Naive B cell (primary cell): ENCODE measurements at places on chromosomes 4 and X. TPM values are rescaled to one million over a fixed set of nuclear protein-coding genes. Genes with fewer than 3 reads are reported as not detected.

The XAGE2 gene
- not detected for polyA plus RNA-seq

The S100P gene
- not detected for polyA plus RNA-seq

The GALNTL6 gene
- 0.09 TPM for polyA plus RNA-seq

The MED12 gene
- 10.9 TPM for polyA plus RNA-seq

The PPP2R2C gene
- not detected for polyA plus RNA-seq

The XG gene
- 2.8 TPM for polyA plus RNA-seq

The DCAF4L1 gene
- not detected for polyA plus RNA-seq

The FGF5 gene
- polyA plus RNA-seq: not detected

The CXCL8 gene
- polyA plus RNA-seq: 1.0 TPM

The PASD1 gene
- polyA plus RNA-seq: not detected

The MAGEA11 gene
- not detected for polyA plus RNA-seq

The PDHA2 gene
- not detected for polyA plus RNA-seq

The JAKMIP1 gene
- not detected for polyA plus RNA-seq

The CDKL2 gene
- not detected for polyA plus RNA-seq

The AREG gene
- 19.6 TPM for polyA plus RNA-seq

The SSX2B gene
- not detected for polyA plus RNA-seq

DNA sequence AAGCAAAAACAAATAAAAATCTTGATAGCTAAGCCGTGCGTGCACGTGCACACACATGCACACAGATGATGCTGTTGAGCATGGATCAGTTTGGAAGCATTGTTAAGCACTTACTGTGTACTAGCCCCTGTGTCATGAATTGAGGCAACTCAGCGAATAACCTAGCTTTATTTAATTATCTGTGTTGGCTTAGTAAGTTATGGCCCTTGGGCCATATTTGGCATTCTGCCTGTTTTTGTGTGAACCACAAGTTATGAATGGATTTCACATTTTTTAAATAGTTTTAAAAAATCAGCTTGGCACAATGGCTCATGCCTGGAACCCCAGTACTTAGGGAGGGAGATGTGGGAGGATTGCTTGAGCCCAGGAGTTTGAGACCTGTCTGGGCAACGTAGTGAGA, 113.6 kb upstream of the CBLL2 start:
- H3K4me1 ChIP-seq: no peaks in the 10 kb centered on the region
- DNase-seq: no peak
- H3K27ac ChIP-seq: no peak overlapping the region
- H3K36me3 ChIP-seq: no peaks in the 10 kb centered on the region

DNA sequence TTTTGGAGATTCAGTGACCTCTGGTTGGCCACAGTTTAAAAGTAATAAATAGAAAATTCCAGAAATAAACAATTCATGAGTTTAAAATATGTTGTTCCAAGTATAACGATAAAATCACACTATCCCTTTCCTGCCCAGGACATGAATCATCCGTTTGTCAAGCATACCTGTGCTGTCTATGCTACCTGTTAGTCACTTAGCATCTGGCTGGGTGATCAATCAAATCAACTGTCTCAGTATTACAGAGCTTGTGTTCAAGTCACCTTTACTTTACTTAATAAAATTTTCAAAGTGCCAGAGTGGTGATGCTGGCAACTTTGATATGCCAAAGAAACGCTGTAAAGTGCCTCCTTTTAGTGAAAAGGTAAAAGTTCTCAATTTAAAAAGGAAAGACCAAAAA, 979.5 kb upstream of the NDST4 start:
- no peak overlapping the region for H3K27ac ChIP-seq
- H3K4me3 ChIP-seq: no peak overlapping the region
- H3K4me1 ChIP-seq: no peaks in the 10 kb centered on the region
- H3K27me3 ChIP-seq: no peaks in the 10 kb centered on the region

- no peak for DNase-seq
- no peak overlapping the region for H3K27ac ChIP-seq
- H3K4me3 ChIP-seq: no peak overlapping the region
- H3K36me3 ChIP-seq: no peaks in the 10 kb centered on the region
- H3K27me3 ChIP-seq: peaks cover 9% of the 10 kb centered on the region
Observed at GRCh38 chr4:76001700-76002099, 5.6 kb downstream of the CXCL9 start.

DNA sequence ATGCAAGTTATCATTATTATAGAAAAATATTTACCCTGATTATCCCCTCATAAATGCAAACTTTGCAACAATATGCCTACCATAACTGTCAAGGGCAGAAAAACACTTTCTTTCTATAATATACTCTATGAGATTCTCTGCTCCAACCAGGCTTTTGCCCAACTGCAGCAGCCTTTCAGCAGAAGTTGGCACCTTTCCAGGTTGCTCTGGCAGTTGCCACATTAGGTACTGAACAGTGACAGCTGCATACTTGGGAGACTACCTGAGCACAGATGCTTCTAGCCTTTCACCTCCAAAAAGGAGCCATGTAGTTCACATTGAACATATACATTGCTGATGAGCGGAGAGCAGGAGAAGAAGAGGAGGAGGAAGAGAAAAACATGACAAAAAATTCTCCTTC, 69.5 kb upstream of the BRWD3 start:
- H3K4me3 ChIP-seq: no peak overlapping the region
- no peaks in the 10 kb centered on the region for H3K4me1 ChIP-seq
- H3K27ac ChIP-seq: no peak overlapping the region
- no peaks in the 10 kb centered on the region for H3K27me3 ChIP-seq
- H3K36me3 ChIP-seq: no peaks in the 10 kb centered on the region

- peaks cover 7% of the 10 kb centered on the region for H3K36me3 ChIP-seq
- no peak for DNase-seq
- no peak overlapping the region for H3K27ac ChIP-seq
- H3K4me1 ChIP-seq: peaks cover 19% of the 10 kb centered on the region
- no peaks in the 10 kb centered on the region for H3K27me3 ChIP-seq
Observed at GRCh38 chr4:38311495-38312126, 351.4 kb downstream of the PTTG2 start.

GRCh38 chrX:437661-438390, 51.1 kb upstream of the PPP2R3B start:
- peaks cover 30% of the 10 kb centered on the region for H3K36me3 ChIP-seq
- DNase-seq: no peak
- H3K27ac ChIP-seq: peak overlapping the region; percentile 39
- H3K4me3 ChIP-seq: peak overlapping the region; percentile 29

- H3K4me1 ChIP-seq: no peaks in the 10 kb centered on the region
- H3K27ac ChIP-seq: no peak overlapping the region
- H3K36me3 ChIP-seq: no peaks in the 10 kb centered on the region
- no peak for DNase-seq
- H3K4me3 ChIP-seq: no peak overlapping the region
Observed at GRCh38 chrX:145843146-145843904, 25.7 kb downstream of the SLITRK2 start.

- H3K27ac ChIP-seq: no peak overlapping the region
- H3K4me3 ChIP-seq: no peak overlapping the region
- DNase-seq: no peak
- H3K27me3 ChIP-seq: peaks cover 22% of the 10 kb centered on the region
Observed at GRCh38 chr4:118920247-118920646, 31.6 kb downstream of the SYNPO2 start.

DNA sequence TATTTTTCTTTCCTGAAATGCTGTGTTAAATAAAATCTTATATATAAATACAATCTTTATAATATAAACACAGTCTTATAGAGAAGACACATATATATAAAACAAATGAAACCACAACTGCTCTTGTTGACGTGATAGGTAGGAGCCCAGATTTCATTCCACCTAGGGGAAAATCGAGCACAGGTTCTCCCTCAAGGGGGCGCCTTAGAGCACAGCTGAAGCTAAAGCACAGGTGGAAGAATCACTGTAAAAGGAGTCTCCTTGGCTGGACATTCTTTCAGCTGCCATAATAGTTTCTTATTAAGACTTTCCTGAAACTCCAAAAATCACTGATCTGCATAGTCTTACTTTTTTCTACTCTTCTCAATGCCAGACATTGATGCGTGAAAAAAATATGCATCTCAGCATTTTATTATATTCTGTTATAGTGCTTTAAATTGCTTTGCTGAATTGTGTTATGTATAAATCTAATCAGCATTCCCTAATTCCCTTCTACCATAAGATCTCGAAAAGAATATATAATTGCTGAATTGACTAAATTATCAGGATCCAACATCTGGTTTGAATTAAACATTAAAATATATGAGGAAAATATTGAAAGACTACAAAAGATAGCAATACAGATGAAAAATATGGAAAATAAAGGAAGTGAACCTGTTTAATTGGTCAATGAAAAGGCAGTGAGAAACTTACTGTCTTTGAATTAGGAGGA, 25.5 kb upstream of the RXFP1 start:
- H3K36me3 ChIP-seq: no peaks in the 10 kb centered on the region
- no peak for DNase-seq
- peaks cover 4% of the 10 kb centered on the region for H3K27me3 ChIP-seq
- H3K4me3 ChIP-seq: no peak overlapping the region
- H3K27ac ChIP-seq: no peak overlapping the region

- no peaks in the 10 kb centered on the region for H3K4me1 ChIP-seq
- H3K4me3 ChIP-seq: no peak overlapping the region
- DNase-seq: peak; percentile 34
Observed at GRCh38 chr4:182938205-182938645, 21.0 kb upstream of the DCTD start.

GRCh38 chr4:84917086-84917821, 49.2 kb downstream of the WDFY3 start:
- no peak for DNase-seq
- H3K4me3 ChIP-seq: no peak overlapping the region
- H3K4me1 ChIP-seq: no peaks in the 10 kb centered on the region
- no peaks in the 10 kb centered on the region for H3K36me3 ChIP-seq

- H3K27me3 ChIP-seq: no peaks in the 10 kb centered on the region
- peak overlapping the region; percentile 46 for H3K4me3 ChIP-seq
- DNase-seq: no peak
- H3K36me3 ChIP-seq: peaks cover 10% of the 10 kb centered on the region
- H3K27ac ChIP-seq: no peak overlapping the region
Observed at GRCh38 chr4:2487632-2488031, 18.7 kb downstream of the RNF4 start.

GRCh38 chr4:158080354-158080753, 92.5 kb downstream of the GASK1B start:
- no peaks in the 10 kb centered on the region for H3K36me3 ChIP-seq
- no peaks in the 10 kb centered on the region for H3K4me1 ChIP-seq
- no peaks in the 10 kb centered on the region for H3K27me3 ChIP-seq

- no peaks in the 10 kb centered on the region for H3K4me1 ChIP-seq
- H3K27ac ChIP-seq: no peak overlapping the region
- H3K4me3 ChIP-seq: no peak overlapping the region
- no peaks in the 10 kb centered on the region for H3K27me3 ChIP-seq
- H3K36me3 ChIP-seq: no peaks in the 10 kb centered on the region
- no peak for DNase-seq
Observed at GRCh38 chr4:123990310-123990870, 593.8 kb downstream of the SPRY1 start.

DNA sequence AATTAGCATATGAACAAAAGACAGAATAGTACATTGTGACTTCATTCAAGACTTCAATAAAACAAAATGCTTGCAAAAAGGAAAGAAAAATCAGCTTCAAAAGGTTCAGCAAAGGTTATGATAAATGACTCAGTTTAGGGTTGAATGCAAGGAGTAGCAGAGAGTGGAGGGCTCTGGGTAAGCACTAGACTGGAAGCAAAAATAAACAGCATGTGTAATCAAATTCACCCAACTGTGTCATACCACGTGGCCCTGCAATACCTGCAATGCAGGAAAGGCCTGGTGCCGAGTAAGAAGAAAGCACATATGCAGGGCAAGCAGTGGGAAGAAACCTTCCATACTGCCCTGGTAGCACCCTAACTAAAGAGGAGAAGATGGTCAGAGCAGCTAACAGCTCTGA, 88.7 kb downstream of the ATP11C start:
- H3K27ac ChIP-seq: no peak overlapping the region
- H3K4me1 ChIP-seq: no peaks in the 10 kb centered on the region
- DNase-seq: no peak
- H3K4me3 ChIP-seq: no peak overlapping the region
- H3K36me3 ChIP-seq: no peaks in the 10 kb centered on the region
- no peaks in the 10 kb centered on the region for H3K27me3 ChIP-seq

GRCh38 chr4:24896056-24896455, 16.8 kb downstream of the CCDC149 start:
- no peak overlapping the region for H3K4me3 ChIP-seq
- H3K27ac ChIP-seq: no peak overlapping the region
- no peaks in the 10 kb centered on the region for H3K4me1 ChIP-seq
- no peak for DNase-seq
- no peaks in the 10 kb centered on the region for H3K36me3 ChIP-seq

DNA sequence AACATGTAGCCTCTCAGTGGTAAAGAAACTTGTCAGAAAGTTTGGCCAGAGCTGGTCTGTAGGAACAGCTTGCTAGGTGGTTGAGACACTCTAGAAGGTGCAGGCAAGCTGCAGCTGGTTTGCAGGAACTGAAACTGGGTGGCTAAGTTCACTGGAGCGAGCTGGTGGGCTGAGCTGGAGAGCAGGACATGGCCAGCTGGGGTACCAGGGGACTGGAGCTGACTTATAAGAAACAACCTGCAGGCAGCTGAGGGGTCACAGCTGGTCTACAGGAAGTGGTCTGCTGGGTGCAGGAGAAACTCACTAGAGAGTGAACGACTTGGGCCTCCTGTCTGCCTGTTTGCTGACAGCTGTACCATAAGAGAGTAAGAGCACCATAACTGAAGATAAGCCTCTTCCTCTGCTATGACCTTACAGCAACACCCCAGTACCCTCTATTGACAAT, 157.1 kb upstream of the LNX1 start:
- no peaks in the 10 kb centered on the region for H3K36me3 ChIP-seq
- DNase-seq: peak; percentile 74
- peak overlapping the region; percentile 56 for H3K4me3 ChIP-seq
- H3K4me1 ChIP-seq: peaks cover 42% of the 10 kb centered on the region

DNA sequence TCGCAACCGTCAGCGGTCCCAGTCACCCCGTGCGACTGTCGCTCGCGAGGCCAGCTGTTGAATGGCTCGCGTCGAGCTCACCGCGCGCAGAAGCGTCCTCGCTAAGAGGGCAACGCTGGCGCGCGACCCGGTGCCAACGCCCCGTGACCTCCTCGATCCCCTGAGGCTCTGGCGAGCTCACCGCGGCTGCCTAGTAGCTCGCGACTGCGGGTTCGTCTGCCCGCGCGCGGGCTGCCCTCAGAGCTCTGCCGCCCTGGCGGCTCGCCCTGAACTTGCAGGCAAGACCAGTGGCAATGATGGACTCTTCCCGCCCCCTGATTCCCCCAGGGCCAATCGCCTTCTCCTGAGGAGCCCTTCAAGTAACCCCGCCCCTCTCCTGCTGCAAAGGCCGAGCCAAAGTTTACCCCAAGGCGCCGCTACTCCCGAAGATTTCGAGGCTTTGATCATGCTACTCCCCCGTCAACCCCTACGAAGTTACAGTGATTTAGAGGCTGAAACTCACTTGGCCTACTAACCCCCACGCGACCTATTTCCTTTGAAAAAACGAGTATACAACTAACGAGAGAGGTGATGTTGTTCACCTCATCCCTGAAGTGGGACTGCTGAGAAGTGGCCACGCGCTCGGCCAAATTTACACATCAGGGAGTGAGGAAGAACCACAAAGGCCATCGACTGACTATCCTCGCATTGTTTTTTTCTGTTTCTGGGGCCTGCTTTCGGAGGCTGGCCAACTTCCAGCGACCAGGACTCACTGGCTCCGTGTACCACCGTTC, 37.5 kb downstream of the PGRMC1 start:
- no peaks in the 10 kb centered on the region for H3K36me3 ChIP-seq
- H3K4me1 ChIP-seq: peaks cover 11% of the 10 kb centered on the region
- DNase-seq: peak; percentile 25
- peak overlapping the region; percentile 85 for H3K4me3 ChIP-seq
- no peak overlapping the region for H3K27ac ChIP-seq
- H3K27me3 ChIP-seq: peaks cover 13% of the 10 kb centered on the region
